ENCODE measurements at places on chromosomes 13 and 19.
A peak's percentile ranks its signal among the peaks of the same experiment; 100 is the strongest.

DNA sequence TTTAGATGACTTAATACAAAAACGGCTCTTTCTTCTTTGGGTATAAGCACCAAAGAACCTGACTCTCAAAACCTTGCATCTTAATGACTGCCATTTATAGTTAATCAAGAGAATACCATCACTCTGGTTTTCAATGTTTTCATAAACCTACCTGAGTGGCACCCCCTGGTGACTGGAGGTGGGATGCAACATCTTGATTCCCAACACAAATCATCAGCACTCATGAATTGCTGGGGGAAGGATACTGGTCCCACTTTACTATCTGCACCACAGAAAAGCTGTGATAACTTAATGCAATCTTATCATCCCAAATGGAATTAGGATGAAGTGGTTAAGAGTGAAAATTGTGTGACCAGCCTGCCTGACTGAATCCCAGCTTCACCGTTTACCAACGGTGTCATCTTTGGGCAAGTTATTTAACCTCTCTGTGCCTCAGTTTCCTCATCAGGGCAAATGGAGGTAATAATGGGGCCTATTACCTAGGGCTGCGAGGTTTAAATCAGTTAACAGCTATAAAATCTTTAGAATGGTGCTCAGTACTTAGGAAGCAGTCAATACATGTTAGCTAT is 366.4 kb downstream of the KLF12 start:
- DNase-seq: no peak

DNA sequence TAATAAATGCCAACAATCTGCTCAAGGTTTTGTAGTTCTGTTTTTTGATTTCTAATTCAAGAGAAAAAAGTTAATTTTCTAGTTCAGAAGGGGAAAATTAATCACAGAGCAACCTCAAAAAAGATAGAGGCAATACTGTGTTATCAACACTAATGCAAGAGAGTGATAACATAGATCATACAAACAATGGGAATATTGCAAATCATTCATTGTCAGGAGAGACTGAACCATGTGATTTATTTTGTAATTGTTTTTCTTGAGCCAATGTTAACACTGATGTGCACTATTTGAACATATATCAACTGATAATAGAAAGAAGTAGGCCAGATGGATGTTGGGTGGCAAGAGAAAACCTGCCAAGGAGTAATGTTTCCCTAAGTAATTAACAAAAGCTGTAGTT is 19.9 kb downstream of the PCDH9 start:
- DNase-seq: no peak

GRCh38 chr19:51365965-51366388 is at the start of gene ETFB:
TSS of gene ETFB (minus strand) at chr19:51366388. CDS start at chr19:51366326, 62 bp downstream.
- no peak for DNase-seq

DNA sequence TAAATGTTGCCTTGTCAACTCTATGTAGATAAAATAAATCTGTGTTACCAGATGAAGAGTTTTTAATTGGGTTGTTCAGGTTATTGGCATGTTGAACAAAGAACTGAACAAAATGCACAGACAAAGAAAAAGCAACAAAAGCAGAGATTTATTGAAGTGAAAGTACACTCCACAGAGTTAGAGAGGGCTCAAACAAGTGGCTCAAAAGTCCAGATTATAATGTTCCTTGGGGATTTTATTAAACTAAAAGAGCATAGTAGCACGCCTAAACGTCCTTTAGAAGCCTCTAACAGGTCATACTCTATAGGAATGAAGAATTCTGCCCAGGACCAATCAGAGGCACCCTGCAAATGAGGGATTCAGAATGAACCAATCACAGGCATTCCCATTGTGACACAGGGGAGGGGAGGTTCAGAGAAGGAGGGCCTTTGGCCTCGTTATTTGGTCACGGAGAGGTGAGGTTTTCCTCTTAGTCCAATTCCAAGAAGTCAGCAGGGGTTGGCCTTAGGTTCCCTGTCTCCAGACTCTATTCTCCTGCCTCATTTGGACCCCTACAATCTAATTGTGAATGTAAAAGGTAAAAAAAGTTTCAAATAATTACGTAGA is 12.8 kb downstream of the PSMC4 start:
- DNase-seq: no peak

DNA sequence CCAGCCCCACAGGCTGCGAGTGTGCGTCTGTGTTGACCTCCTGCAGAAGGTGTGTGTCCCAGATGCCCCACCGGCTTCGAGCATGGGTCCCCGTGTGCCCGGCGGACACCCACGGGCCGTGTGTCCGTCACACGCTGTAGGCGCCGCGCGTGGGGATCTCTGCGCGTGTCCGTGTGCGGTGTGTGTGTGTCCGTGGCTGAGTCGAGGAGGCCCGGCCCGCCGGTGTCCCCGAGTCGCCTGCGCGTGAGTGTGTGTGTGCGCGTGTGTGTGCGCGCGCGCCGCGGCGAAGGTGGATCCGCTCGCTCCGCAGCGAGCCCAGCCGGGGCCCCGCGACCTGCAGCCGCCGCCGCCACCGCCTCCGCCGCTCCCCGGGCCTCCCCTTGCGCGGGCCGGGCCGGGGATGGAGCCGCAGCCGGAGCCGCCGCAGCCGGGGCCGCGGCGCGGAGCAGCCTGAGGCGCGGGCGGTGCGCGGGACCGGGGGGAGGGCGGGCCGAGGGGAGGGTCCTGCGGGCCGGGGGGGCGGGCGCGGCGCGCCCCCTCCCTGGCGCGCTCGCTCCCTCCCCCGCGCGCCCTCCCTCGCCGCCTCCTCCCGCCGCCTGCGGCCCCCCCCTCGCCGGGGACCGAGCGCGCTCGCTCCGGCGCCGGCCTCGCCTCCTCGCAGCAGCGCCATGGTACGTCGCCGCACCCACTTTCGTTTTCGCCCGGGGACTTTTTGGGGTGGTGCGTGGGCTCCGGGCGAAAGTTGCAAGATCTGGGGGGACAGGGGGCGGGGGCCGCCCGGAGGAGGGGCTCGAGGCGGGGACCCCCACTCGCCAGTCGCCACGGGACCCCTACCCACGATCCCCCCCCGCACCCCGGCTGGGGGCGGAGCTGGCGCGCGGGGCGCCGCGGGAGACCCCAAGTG is 7.1 kb upstream of the NFIC start:
- DNase-seq: no peak

- DNase-seq: no peak
Observed at GRCh38 chr13:40479196-40479845, 187.1 kb downstream of the FOXO1 start.

GRCh38 chr13:93248627-93249047 is 22.0 kb downstream of the GPC6 start:
- peak; percentile 47 for DNase-seq

- no peak for DNase-seq
Observed at GRCh38 chr19:17327068-17327653, 7.5 kb downstream of the ANO8 start.

DNA sequence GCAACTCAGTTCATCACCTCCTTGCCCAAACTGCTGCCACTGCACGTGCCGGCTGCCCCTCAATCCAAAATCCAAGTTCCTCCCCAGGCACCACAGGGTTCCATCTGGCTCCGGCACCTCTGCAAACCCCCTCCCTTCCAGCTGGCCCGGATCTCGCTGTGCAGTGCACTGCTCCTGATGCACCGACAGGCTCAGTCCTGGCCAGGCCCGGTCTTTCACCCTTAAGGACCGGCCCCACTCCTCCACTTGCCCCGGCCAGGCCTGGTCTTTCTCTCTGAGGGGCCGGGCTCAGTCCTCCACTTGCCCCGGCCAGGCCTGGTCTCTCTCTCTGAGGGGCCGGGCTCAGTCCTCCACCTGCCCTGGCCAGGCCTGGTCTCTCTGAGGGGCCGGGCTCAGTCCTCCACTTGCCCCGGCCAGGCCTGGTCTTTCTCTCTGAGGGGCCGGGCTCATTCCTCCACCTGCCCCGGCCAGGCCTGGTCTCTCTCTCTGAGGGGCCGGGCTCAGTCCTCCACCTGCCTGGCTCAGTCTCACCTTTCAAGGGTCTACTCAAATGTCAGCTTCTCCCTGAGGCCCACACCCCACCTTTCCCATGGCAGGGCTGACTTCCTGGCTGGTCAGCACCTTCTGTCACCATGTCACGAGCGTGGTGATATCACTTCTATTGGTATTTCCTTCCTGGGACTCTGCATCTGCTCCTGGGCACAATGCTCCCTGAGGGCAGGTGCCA is 6.9 kb downstream of the ZNF787 start:
- DNase-seq: no peak

DNA sequence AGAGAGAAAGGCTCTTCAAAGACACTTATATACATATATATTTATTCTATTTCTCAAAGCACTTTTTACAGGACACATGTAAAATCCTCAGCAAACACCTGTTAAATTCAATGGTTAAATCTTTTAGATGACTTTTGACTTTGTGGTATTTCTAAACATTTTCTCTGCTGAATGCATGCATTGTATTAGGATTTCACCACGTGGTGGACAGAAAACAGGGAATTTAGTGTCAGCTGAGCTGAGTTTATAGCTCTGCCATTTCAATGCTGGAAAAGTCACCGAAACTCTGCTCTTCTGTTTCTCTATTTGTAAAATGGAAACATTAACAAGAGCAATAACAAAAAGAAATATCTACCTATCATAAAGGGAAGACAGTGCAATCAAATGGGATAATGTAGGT is 375.6 kb downstream of the ENOX1 start:
- DNase-seq: no peak

DNA sequence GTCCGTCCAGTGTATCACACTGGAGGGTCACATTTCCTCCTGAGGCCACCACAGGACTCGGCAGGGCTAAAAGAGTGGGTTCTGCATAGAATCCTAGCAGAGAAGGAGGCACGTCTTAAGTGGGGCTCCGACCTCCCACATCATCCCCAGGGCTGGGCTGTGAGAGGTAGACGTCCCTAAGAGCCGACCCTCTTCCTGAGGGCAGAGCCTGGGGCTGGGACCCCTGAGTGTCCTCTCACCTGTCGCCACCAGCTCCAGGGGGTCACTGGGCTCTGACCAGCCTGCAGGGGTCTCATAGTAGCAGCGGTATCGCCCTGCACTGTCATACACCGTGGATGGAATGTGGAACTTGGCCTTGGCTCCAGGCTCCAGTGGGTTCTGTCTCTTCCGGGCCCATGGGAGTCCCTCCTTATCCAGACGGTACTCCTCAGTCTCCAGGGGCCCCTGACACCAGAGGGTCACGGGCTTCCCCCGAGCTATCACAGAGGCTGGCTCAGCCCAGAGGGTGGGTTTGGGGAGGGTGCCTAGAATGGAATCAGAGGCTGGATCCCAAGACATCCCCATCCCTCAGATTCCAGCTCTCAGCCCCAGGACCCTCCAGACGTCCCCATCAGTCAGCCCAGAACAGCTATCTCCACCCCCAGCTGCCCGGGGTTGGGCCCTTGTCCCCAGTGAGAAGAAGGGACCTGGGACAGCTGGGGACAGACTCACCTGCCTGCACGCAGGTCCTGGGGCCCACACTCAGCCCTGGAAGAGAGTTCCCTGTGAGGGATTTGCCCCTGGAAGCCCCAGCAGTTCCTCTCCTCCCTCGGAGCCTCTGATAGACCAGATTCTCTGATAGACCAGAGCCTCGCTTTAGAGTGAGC is 590 bp downstream of the LILRB5 start:
- no peak for DNase-seq

DNA sequence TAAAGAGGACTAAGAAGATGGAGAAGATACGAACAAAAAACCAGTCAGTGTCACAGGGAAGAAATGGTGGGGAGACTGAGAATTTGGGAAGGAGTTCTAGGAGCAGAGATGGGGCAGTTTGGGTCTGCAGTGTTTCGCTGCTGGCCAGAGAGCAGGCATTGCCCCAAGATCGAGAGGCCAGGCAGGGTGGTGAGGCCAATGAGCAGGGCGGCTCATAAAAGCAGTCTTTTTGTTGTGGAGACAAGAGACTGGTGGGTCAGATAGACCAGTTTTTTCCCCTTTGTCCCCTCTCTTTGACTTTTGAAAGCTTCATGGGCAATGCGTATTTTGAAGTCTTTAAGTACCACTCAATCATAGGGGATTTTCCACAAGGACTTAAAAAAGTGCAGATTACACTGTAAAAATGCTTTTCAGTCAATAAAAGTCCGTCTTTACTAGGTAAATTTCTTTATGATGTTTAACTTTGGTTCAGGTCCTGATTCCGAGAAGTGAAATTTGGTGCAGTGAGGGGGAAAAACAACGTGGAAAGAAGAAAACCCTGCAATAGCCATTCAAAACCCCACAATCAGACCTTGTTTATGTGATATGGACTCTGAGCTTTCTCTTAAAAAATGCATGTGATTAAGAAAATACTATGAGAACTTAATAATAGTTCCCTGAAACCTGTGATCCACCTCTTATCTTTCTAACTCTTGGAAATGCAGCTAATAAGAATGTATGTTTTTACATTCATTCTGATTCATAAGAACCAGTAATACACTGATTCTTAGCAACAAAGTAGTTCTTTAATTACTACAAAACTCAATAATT is 338.9 kb downstream of the KLF5 start:
- DNase-seq: no peak

- no peak for DNase-seq
Observed at GRCh38 chr19:41637484-41637883, 10.6 kb upstream of the CEACAM4 start.

DNA sequence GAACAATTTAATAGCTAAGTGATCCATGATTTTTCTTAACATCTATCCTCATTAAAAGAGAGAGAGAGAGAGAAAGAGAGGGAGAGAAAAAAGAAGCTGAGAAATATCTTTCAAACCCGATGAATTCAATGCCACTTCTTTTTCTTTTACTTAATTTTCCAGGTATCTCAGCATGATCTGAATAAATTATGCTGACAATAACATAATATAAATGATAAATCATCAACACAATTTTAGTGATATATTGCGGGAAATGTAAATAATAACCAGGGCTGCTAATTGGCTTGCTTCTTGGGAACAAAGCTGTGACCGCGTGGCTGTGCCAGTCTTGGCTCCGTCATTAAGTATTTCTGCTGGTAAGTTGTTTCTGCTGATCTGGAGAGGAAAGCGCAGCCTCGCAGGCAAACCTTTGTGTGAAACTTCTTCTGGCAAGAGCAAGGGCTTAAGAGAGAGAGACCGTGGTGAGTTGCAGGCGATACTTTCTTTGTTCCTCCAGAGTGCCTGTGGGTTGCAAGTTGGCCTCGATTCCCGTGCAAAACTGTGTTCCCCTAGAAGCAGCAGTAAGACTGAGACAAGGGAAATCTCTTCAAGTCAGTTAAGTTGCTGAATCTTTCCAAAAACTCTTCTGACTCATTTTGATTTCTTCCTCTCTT is 489.1 kb upstream of the TSHZ3 start:
- DNase-seq: no peak

DNA sequence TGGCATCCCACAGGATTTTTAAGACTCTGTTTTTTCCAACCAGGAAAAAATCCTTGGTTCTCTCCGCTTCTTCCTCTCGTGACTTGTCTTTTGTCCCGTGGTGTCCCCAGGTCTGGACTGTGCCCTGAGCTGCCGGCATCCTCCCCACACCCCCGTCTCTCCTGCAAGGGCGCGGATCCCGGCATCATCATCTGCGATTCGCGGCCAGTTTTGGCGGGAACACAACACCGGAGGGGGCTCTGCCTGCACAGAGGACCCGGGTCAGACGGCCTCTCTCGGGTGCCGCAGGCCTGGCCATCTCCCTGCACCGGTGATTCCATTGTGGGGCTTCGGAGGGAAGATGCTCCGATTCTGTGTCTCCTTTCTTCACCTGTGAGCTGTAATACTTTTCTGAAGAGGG is 18.8 kb upstream of the GAS6 start:
- DNase-seq: no peak

- peak; percentile 59 for DNase-seq
Observed at GRCh38 chr19:28242317-28242927, 970.5 kb downstream of the UQCRFS1 start.

GRCh38 chr19:10316229-10317044 is 622 bp upstream of the FDX2 start:
- no peak for DNase-seq

GRCh38 chr13:71474936-71475335 is 392.1 kb downstream of the DACH1 start:
- DNase-seq: no peak
